ENCODE measurements at places on chromosomes 5 and 9.

- DNase-seq, result no peak
Observed at GRCh38 chr5:56746553-56747339, 68.6 kb upstream of the MAP3K1 start.

DNA sequence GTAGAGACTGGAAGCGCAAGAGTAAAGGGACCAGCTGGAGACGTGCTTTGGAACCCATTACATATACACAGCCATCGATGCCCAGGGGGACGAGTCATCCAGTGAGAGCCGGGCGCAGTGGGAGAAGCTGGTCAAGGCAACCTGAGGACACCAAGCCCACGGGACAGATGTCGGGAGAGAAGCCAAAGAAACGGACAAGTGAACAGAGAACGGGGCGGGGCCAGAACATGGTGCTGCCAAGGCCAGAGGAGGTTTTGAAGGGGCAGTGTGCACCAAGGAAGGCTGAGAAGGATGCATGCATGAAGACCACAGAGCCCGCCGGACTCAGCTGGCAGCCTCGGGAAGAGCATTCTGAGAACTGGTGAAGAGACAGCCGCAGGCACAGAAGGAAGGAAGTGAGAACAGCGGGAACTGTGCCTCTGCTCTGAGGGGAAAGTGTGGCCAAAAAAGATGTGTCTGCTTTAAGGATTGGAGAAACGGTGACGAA is 20.3 kb downstream of the CAMSAP1 start:
- DNase-seq, result peak; percentile 58

GRCh38 chr5:122736086-122736845 is 38.6 kb upstream of the SNX2 start:
- DNase-seq, result no peak

DNA sequence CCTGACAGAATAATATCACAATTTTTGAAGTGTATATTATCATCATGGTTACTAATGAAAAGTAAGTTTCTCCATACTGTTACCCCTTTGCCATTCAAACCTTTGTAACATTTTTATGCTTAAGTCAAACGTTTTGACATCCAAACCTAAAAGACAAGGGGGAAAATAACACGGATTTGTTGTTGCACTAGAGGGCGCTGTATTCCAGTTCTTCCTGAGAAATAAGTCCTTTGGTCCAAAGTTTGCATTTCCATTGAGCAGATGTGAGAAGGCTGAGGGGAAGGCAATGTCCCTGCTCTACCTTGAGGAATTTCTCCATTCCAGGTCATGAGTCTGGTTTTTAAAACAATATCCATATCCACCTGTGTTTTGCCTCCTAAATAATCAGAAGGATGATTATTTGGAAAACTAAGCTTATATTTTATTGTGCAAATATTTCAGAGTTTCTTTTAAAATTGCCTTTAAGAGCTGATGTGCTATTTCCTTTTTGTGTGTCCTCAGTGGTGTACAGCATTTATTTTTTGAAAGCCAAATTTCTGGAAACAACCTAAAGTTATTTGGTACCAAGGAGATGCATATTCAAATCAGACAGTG is 9.7 kb downstream of the LECT2 start:
- DNase-seq, result peak; percentile 79

- peak; percentile 32 for DNase-seq
Observed at GRCh38 chr9:90642570-90643539, at the start of gene DIRAS2. TSS of gene DIRAS2 (minus strand) at chr9:90642824. CDS start at chr9:90613827, 28,997 bp downstream.

DNA sequence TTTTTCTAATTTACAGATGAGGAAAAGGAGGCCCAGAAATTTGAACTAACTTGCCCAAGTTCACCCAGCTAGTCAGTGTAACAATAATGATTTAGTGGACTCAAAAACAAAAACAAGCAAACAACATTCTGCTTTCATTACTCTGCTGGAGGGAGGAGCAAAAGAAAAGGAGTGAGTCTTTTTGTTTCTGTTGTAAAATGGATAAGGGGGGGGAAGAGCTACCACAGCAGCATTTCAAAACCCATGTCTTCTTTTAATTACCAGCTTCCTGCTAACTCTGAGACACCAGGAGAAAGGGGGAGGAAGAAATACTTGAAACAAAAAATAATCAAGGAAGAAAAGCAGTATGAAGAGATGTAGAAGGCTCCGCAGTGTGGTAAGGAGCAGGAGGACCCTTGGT is 39.2 kb upstream of the EQTN start:
- DNase-seq, result no peak

DNA sequence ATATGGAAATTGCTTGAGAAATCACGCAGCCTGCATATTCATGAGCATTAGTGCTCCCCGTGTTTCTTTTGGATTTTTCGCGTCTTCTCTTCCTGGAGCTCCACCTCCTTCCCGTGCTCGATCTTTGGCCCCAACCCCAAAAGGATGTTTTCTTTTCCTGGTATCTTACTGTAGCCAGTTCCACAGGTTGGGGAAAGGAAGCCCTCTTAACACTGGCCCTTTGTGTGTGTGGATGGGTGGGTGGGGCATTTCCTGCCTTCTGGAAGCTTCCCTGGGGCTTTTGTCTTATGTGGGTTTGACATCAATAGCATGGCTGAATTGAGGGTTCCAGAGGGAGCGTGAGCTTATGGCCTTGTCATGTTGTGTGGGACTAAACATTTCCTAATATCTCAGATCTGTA is 21.9 kb downstream of the STXBP1 start:
- DNase-seq, result no peak

- no peak for DNase-seq
Observed at GRCh38 chr5:41522193-41522786, 11.9 kb upstream of the PLCXD3 start.

- no peak for DNase-seq
Observed at GRCh38 chr9:72165326-72165725, 16.1 kb downstream of the GDA start.

DNA sequence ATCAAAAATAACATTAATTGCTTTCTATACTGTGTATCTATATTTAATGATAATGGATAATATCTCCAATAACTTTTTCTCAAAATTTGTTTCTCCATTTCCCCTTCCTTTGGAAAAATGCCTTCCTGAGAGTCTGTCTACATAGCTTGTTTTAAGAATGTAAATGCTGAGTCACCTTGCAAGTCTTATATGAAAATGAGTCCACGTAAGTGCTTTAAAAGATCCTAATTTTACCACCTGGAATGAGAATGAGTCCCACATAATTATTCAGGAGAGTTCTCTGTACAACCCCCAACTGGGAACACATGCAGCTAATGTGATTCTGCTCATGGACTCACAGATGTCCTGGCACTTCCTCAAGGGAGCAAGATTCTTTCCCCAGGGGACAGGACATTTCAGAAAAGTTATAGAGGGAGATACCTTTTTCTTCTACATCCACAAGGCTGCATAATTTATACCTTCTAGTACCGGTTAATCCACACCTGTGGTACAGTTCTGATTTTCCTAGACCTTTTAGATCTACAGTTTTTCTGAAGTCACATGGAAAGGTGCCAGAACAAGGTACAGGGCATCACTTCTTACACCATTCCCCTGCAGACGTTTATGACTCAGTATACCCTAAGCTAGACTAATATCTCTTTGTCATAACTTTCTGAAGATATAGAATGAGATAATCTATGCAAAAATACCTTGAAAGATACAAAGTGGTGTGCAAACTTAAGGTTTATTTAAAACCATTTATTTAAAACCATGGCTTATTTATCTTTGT is 314.1 kb downstream of the CETN3 start:
- DNase-seq, result no peak

DNA sequence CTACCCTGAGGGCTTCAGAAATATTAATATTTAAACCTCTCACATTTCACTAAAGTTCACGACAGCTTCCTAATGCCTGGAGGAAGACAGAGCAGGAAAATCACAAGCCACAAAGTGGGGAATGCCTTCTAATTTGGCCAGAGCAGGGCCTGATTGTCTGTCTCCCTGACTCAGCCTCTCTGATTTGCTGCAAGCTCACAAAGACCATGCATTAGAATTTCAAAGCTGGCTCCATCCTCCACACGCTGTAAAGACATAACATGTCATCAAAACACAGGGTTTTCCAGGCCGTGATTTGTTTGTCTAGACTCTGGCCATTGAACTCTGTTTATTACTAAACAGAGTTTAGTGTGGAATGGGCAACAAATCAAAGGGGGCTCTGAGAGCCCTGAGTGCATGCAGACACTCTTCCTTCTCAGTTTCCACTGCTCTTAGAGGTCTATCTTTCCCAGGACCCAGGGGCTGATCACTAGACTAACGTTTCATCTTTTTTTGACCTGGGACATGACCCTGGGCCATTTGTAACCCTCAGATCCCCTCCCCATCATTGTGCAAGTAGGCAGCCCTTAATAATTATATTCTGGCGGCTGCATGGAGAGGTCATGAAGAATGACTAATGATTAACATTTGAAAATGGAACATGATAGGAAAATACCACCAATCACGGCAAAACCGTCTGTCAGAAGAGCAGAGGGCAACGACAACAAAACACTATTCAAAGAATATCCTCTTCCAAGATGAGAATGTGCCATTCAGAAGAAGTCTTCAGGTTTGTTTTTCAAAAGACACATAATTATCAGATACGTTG is 140.2 kb downstream of the ENC1 start:
- DNase-seq, result no peak

DNA sequence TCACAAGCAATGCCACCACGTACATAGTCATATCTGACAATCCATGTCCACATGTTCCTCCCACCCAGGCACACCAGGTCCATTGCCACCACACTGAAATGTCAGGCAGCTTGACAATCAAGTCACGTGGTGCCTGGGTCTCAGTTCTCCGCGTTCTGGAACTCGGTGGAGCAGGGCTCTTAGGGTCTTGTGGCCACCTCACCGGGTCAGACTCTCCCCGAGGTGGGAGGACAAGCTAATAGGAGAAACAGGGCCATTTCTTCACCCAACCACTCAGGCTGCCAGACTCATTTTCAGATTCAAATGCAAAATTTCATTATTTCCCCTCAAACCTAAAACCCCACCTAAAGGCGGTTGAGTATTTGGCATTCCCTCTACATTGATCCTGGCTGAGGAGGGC is 200.5 kb upstream of the GAS1 start:
- DNase-seq, result no peak

GRCh38 chr5:169408731-169409130 is 107.8 kb upstream of the SLIT3 start:
- DNase-seq, result peak; percentile 18

DNA sequence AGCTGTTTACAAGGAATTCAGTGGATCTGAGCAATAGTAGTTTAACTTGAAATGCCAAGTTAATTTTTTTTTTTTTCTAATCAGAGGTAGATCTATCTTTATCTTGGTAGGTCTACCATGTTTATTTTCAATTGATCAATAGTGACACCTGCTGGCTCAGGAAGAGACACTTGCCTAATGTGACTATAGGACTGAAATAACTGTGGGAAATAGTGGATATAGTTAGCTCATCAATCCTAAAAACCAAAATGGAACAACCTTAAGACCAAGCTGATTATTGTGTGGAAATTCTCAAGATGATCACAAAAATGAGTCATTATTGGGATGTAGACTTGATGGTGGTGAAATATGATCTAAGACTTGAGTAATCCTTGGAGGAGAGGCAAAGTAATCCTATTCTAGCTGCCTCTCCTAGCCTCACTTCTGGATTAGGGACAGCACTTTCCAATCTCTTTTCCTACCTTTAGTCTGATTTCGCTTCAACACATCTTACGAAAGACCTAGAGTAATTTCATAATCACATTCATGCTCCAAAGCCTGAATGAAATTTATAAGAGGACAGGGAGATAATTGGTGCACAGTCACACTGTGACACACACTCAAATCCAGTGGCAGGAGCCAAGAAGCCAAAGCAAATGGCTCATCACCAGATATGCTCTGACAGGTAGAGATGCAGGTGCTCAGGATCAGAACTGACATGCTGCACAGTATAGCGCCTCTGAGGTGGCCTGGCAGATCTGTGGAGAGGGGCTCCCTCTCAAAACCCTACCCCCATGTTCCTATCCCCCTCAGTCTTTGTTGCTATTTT is 156.3 kb downstream of the HMHB1 start:
- peak; percentile 79 for DNase-seq

DNA sequence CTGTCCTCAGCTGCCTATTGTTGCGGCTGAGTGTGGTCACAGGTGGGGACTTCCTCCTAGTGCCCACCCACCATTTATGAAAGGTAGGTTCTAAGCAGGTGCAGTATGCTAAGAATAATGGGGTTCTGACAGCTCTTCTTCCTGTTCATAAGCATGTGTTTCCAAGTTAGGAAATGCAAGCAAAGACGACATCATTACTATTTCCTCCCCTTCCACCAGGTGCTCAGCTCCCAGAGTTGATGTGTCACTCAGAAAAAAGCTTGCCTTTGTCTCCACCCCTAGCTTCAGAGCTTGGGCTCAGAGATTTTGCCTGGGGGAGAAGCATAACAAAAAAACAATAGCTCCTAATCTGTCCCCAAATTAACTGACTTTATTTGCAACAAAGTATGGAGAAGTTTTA is 1076.7 kb downstream of the NR2F1-AS1 start:
- DNase-seq, result no peak

DNA sequence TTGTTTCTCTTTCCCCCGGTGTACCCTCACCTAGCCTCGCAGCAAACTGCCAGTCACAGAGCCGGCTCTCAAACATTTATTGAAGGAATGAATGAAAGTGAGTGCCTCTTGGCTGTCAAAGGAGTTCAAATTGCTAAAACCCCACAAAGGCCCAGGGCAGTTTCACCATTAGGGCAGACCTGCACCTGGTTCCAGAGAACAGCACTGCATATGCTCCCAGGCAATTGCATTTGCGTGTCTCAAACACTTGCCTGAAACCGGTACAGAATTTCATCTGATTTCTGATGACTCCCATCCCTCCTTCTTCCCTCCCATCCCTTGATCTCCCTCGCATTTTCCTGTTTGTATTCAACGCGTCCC is 165.6 kb upstream of the ZNF462 start:
- no peak for DNase-seq

GRCh38 chr9:84239343-84239742 is 101.2 kb downstream of the SLC28A3 start:
- DNase-seq, result no peak

DNA sequence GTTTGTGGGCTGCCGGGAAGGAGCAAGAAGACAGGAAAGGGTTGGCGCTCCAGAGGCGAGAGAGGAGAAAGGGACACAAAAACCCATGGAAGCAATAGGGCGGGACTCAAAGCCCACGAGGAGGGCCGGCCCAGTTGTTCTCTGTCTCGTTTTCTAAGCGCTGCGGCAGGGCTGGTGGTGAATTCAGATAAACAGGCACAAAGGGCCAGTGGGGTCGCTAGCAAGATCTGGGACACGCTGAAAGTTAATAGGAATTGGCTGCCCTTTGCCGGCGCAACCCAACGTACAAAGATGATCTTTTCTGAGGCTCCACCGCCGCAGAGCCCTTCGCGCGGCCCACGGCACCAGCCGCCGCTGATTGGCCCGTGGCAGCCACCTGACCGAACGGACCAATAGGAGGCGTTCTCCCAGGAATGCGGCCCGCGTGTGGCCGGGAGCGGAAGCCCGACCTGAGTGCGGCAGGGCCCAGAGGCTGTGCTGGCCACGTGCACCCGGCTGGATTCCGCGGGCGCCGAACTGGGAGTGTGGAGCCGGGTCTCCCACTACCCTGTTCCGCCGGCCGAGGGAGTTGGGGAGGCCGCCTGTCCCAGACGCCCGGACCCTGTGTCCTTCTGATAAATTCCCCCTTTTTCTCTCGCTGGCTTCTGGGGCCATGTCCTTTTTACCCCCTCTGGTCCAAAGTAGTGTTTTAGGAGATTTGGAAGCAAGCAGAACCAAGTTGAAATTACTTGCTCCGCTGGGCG is 16.8 kb upstream of the NSD1 start:
- DNase-seq, result peak; percentile 53

Measured in EL (cell line).